ENCODE measurements at places on chromosomes 3 and 15. TPM values are rescaled to one million over a fixed set of nuclear protein-coding genes. Genes with fewer than 3 reads are reported as not detected.

The ETFA gene
- total RNA-seq, result 83.0 TPM

The GHSR gene
- not detected for total RNA-seq

- no peak for DNase-seq
Measured at GRCh38 chr15:60223176-60223575, 174.6 kb downstream of the ANXA2 start.

GRCh38 chr3:106231086-106231485 lies 362.3 kb upstream of the CBLB start:
- no peak for DNase-seq

DNA sequence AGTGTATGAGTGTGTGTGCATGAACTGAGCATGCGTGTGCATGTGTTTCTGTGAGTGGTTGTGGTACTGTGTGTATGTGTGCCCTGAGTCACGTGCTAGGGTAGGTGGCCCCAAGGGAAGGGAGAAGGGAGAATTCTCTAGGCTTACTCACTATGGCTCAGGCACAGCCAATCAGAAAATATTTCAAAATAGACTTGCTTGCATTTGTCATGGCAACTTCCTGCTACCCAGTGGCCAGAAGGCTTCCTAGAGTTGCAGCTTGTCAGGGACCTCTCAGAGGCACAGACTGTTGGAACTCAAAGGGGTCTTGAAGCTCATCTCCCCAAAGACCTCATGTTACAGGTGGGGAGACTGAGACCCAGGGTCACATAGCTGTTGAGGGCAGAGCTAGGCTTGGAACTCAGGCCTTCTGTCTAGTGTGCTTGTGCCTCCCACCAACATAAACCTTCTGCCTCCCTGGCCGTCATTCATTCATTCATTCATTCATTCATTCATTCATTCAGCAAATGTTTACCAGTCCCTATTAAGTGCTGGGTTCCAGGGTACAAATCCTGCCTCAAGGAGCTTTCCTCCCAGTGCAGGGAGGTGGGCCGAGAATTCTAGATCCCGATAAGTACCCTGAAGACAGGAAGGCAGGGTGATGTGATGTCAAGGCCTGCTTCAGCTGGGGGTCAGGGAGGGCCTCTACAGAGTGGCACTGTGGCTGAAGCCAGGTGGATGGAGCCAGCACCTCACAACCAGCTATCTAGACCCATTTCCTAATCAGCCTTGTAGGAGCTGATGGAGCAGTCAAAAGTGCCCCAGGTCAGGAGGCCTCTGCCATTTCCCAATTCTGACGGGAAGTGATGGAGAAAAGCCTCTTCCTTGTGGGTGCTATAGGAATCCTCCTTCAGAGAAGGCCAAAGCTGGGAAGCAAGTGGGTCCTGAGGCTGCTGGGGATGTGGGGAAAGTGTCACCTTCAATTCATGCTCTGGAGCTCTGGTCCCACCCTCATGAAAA lies 10.9 kb upstream of the RFT1 start:
- peak; percentile 67 for DNase-seq

The GPR87 gene
- 72.3 TPM for total RNA-seq

DNA sequence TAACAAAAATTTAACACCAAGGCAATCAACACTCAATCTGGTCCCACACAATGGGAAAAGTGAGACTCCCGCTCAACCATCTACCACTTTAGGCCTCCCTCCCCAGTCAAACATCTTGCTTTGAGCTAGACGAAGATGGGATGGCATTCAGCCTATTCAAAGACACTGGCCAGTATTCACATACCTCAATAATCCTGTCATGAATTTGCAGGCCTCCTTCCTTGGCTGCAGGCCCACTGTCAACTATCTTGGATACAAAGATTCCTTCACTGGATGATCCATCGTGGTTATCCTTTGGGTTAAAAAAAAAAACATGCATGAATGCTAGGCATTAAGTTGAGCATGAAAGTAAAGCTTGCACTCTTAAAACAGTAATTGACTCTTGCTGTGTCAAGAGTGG lies 22.6 kb downstream of the PDZRN3 start:
- DNase-seq, result peak; percentile 41

- DNase-seq, result no peak
Measured at GRCh38 chr3:75126556-75126955, 512.1 kb upstream of the CNTN3 start.

GRCh38 chr3:129207479-129207878 lies 23.8 kb upstream of the CNBP start:
- DNase-seq, result no peak

- peak; percentile 4 for DNase-seq
Measured at GRCh38 chr3:10273702-10274305, 18.9 kb downstream of the GHRL start.

The CISH gene
- 2.8 TPM for total RNA-seq

The ZNF662 gene
- total RNA-seq, result 3.8 TPM

- peak; percentile 27 for DNase-seq
Measured at GRCh38 chr3:56468184-56469106, at the start of gene ERC2. TSS of gene ERC2 (minus strand) at chr3:56468467.

GRCh38 chr15:60733196-60733595 lies 254.3 kb upstream of the ICE2 start:
- no peak for DNase-seq

GRCh38 chr3:28050885-28051284 lies 190.5 kb upstream of the CMC1 start:
- DNase-seq, result peak; percentile 87

- DNase-seq, result no peak
Measured at GRCh38 chr3:37806505-37807200, 55.0 kb upstream of the CTDSPL start.

The TM4SF4 gene
- total RNA-seq, result not detected

- no peak for DNase-seq
Measured at GRCh38 chr3:126261037-126261436, 80.7 kb upstream of the ALDH1L1 start.

DNA sequence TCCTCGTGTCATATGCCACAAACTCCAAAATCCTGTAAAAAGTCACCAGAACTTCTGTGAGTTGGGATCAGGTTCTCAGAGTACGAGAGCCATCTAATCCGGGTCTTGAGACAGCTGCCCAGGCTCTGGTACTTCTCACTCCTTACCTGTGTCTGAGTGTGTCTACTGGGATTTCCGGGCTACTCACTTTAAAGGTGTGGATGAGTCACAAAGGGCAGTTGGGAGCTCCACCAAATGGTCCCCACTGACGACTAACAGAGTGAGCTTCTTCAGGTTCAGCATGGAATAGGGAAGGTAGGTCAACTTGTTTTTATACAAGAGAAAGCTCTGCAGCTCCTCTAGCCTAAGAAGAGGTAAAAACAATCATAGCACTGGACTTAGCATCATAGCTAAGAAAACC lies 29.5 kb downstream of the RTP3 start:
- peak; percentile 64 for DNase-seq

The NME9 gene
- total RNA-seq, result not detected

DNA sequence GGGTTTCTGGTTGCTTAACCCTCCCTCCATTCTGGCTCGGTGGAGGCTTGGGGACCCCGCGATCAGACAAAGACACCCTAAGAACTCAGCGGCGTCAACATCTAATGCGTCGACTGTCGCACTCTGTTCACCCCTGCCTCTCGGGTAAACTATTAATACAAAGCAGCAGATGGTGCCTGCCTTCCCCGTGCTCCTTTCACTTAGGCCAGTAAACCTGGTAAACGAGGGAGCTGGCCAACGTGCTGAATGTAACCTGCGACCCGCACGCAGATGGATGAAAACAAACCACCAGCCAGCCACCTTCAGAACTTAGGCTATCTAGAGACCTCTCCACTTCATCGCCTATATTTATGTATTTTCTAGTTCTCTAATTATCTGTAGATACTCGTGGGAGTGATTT lies 848 bp upstream of the CADPS start:
- DNase-seq, result peak; percentile 39

The LRRK1 gene
- 19.2 TPM for total RNA-seq

GRCh38 chr3:161163297-161163696 lies 57.8 kb upstream of the NMD3 start:
- DNase-seq, result peak; percentile 94

The ST8SIA2 gene
- 4.8 TPM for total RNA-seq

Measured in mammary epithelial cell (primary cell).